Activated T-helper 2 cell treated with anti-CD3 and anti-CD28 coated beads, Interferon-gamma antibody, Interleukin-2, Interleukin-4, amounts not matched to agents 10 μg/mL and 5 μg/mL and 100 μg/mL, durations not matched to agents 14 hours and 24 hours and 36 hours (primary cell): ENCODE measurements at places on chromosomes 3 and 15. TPM values are rescaled to one million over a fixed set of nuclear protein-coding genes. Genes with fewer than 3 reads are reported as not detected.

LAMB2 gene
- 0.34 TPM in 1 of 2 replicates, not detected in the other for total RNA-seq

SKOR1 gene
- 0.09 and 0.21 TPM in 2 replicates for total RNA-seq

SPG21 gene
- 61.4 and 63.1 TPM in 2 replicates for total RNA-seq

FSD2 gene
- total RNA-seq: not detected in 2 replicates

SCN5A gene
- not detected in 2 replicates for total RNA-seq

GNAT1 gene
- total RNA-seq: not detected in 2 replicates

DNA sequence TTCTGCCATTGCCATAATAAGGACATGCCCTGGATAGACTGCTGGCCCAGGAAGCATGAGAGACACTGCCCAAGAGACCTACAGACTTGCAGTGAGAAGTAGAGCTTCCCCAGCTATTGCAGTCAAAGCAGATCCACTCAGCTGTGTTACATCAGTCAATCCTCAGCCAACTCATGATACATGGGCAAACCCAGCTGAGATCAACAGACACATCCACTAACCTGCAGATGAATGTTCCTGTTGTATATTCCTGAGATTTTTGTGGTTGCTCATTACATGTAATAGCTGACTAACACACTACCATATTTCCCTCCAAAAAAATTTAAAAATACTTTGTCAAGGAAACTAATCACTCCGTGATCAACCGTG lies 68.6 kb downstream of the DCLK3 start:
- no peaks in the 10 kb centered on the region for H3K27me3 ChIP-seq
- no peaks in the 10 kb centered on the region for H3K36me3 ChIP-seq
- no peak for DNase-seq
- H3K4me3 ChIP-seq: no peak overlapping the region
- H3K27ac ChIP-seq: no peak overlapping the region

GRCh38 chr3:172137287-172138192 lies 98.2 kb downstream of the FNDC3B start:
- DNase-seq: no peak
- H3K27me3 ChIP-seq: no peaks in the 10 kb centered on the region
- peaks cover 68% of the 10 kb centered on the region for H3K4me1 ChIP-seq
- H3K36me3 ChIP-seq: peaks cover 21% of the 10 kb centered on the region
- H3K4me3 ChIP-seq: no peak overlapping the region

LYSMD2 gene
- 4.0 and 5.8 TPM in 2 replicates for total RNA-seq

VIPR1 gene
- total RNA-seq: 0.51 and 0.52 TPM in 2 replicates

DNA sequence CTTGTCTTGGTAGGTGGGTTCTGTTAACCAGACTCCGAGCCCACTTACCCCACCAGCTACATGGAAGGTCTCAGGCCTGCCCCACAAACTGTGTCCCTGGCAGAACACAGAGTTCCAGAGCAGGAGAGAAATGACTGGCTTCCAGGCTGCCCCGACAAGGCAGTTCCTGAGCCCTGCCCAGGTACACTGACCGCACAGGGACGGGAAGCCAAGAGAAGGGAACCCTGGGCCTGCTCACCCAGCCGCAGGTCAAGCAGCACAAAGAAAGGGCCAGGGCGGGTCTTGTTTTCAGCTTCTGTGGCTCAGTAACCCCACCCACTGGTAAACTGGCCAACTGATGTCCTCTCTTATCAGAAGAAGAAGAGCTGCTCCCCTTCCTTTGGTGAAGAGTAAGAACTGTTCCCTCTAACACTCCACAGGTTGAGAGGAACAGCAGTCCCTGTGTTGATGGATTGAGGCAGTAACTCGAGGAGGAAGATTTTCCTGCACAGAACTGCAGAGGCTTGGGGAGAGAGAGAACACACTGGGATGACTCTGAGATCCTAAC lies 68.4 kb downstream of the CRTC3 start:
- H3K36me3 ChIP-seq: peaks cover 78% of the 10 kb centered on the region
- peak overlapping the region; percentile 90 for H3K27ac ChIP-seq
- DNase-seq: no peak
- H3K4me1 ChIP-seq: peaks cover 81% of the 10 kb centered on the region
- H3K27me3 ChIP-seq: no peaks in the 10 kb centered on the region

GRCh38 chr3:28349469-28350000 lies 911 bp upstream of the AZI2 start:
- peaks cover 57% of the 10 kb centered on the region for H3K36me3 ChIP-seq
- H3K4me3 ChIP-seq: peak overlapping the region; percentile 94
- H3K27me3 ChIP-seq: no peaks in the 10 kb centered on the region
- DNase-seq: no peak

- H3K4me1 ChIP-seq: peaks cover 3% of the 10 kb centered on the region
- H3K4me3 ChIP-seq: no peak overlapping the region
- no peaks in the 10 kb centered on the region for H3K27me3 ChIP-seq
- no peaks in the 10 kb centered on the region for H3K36me3 ChIP-seq
- no peak for DNase-seq
Measured at GRCh38 chr15:73910522-73911303, 15.5 kb upstream of the LOXL1 start.

- no peaks in the 10 kb centered on the region for H3K27me3 ChIP-seq
- no peak for DNase-seq
- no peaks in the 10 kb centered on the region for H3K4me1 ChIP-seq
- H3K36me3 ChIP-seq: no peaks in the 10 kb centered on the region
- H3K4me3 ChIP-seq: no peak overlapping the region
Measured at GRCh38 chr3:73556520-73557372, 68.0 kb downstream of the PDZRN3 start.

TGM4 gene
- not detected in 2 replicates for total RNA-seq

GRCh38 chr3:49871531-49872153 lies 1.9 kb upstream of the CAMKV start:
- no peak overlapping the region for H3K4me3 ChIP-seq
- peaks cover 38% of the 10 kb centered on the region for H3K27me3 ChIP-seq
- H3K36me3 ChIP-seq: no peaks in the 10 kb centered on the region
- H3K27ac ChIP-seq: no peak overlapping the region
- peaks cover 2% of the 10 kb centered on the region for H3K4me1 ChIP-seq
- DNase-seq: no peak

GATA2 gene
- 0.09 and 0.28 TPM in 2 replicates for total RNA-seq

DNA sequence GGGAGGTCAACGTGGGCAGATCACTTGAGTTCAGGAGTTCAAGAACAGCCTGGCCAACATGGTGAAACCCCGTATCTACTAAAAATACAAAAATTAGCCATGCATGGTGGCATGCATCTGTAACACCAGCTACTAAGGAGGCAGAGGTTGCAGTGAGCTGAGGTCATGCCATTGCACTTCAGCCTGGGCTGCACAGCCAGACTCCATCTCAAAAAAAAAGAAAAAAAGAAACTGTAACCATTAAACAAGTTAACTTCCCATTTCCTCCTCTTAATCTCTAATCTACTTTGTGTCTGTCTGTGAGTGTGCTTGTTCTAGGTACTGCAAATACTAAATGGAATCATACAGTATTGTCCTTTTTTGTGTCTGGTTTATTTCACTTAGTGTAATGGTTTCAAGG lies 2.7 kb downstream of the RBM6 start:
- peaks cover 18% of the 10 kb centered on the region for H3K4me1 ChIP-seq
- peak overlapping the region; percentile 61 for H3K4me3 ChIP-seq
- no peak for DNase-seq
- peak overlapping the region; percentile 50 for H3K27ac ChIP-seq

DNA sequence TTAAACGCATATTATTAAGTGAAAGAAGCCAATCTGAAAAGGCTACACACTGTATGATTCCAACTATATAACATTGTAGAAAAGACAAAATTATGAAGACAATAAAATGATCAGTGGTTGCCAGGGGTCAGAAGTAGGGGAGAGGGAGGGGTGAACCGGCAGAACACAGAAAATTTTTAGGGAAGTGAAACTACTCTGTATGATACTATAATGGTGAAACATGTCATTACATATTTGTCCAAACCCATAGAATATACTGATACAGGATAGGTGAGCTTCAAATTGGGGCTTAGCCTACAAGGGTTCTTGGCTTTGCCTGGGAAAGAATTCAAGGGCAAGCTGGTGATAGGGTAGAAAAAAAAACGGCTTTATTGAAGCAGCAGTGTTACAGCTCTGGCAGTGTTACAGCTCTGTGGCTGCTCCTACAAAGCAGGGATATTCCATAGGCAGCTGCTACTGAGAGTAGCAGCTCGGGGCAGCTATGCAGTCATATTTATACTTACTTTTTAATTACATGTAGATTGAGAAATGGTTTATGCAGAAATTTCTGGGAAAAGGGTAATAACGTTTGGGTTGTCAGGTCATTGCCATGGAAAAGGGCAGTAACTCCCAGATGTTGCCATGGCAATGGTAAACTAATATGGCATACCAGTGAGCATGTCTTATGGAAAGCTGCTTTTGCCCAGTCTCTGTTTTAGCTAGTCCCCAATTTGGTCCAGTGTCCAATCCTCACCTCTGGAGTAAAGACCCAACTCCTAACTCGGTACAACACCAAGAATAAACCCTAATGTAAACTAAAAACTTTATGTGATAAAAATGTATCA lies 125.1 kb upstream of the SLC25A36 start:
- peaks cover 7% of the 10 kb centered on the region for H3K27me3 ChIP-seq
- no peaks in the 10 kb centered on the region for H3K4me1 ChIP-seq
- no peak overlapping the region for H3K4me3 ChIP-seq
- no peaks in the 10 kb centered on the region for H3K36me3 ChIP-seq

DNA sequence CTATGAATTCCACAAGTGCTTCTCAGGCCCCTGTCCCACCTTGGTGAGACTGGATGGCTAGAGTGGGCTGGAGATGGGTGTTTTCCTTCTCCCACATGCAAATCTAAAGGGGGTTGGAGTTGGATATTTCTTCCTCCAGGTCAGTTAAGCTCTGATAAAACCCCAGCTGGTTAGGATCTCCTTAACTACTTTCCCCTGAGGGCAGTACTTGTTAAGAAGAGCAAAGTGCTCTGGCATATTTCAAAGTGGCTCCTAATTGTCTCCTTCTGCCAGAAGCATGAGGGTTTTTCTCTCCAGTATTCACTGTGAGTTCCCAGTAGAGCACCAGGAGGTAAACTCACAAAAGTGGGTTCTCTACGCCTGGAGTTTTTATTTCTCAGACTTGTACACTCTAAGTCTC lies 31.4 kb downstream of the COL6A6 start:
- no peak for DNase-seq
- H3K4me1 ChIP-seq: no peaks in the 10 kb centered on the region
- no peaks in the 10 kb centered on the region for H3K27me3 ChIP-seq
- H3K36me3 ChIP-seq: no peaks in the 10 kb centered on the region

DNA sequence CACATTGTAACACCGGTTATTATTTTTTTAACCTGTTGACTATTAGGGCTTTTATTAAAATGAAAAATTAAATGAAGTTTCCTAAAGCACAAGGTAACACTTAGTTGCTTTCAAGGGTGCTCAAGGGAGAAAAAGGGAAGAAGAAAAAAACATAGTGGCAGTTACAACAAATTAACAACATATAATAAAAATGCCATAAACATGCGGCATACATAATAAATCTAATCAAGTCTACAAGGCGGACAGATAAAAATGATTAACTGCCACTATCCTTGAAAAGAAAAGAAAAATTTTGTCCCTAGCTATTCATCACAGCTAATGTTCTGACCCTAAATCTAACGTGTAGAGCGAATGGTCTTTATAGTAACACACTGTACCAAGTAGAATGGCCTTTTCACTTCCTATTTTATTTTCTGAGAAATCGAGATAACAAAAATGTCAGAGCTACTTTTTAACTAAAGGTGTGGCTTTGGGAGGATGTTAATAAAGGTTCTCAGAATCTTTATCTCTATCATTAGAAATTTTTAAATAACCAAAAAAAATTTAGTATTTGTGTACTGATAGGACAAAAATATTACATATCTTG lies 194.9 kb downstream of the FOXP1 start:
- no peaks in the 10 kb centered on the region for H3K36me3 ChIP-seq
- H3K27ac ChIP-seq: peak overlapping the region; percentile 5
- H3K27me3 ChIP-seq: no peaks in the 10 kb centered on the region
- no peak overlapping the region for H3K4me3 ChIP-seq
